ENCODE measurements at places on chromosomes 7 and 10. TPM values are rescaled to one million over a fixed set of nuclear protein-coding genes. Genes with fewer than 3 reads are reported as not detected.
A peak's percentile ranks its signal among the peaks of the same experiment; 100 is the strongest.

DNA sequence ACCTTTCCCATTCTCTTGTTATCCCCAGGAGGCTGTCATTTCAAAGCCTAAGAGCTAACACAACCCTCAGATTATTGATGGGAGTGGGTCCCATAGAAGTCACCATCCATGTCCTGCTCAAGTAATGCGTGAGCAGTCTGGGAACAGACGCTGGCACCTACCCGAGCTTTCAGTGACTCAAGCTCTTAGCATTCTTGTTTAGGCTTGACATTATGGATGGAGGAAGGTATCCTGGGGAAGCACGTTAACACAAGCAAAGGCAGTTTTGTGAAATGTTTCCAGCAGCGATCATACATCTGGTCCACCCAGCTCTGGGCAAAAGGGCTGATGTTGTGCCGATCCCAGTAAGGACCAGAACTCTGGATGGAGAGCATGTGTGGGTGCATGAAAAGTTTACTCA lies 30.0 kb upstream of the AUTS2 start:
- DNase-seq, result no peak

The ODAD2 gene
- 6.7 TPM for total RNA-seq

DNA sequence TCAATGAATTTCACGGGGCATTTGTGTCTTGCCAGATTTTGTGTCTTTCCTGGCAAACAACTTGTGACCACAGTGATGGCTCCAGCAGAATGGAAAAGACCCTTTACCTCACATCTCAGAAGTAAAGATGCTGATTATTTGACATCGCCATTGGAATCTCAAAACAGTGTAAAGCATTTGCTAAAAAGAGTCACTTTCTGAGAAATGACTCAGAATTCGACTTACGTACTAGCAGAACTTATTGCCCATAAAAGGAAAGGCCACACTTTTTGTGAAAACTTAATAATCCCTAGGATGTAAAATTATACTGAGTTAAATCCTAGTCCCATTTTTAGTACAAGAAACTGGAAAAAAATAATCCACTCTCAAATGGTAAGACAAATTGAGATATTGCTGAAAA lies 35.9 kb upstream of the PRKCQ start:
- no peak for DNase-seq

The ACSM6 gene
- not detected for total RNA-seq

The ORAI2 gene
- total RNA-seq, result 13.3 TPM

DNA sequence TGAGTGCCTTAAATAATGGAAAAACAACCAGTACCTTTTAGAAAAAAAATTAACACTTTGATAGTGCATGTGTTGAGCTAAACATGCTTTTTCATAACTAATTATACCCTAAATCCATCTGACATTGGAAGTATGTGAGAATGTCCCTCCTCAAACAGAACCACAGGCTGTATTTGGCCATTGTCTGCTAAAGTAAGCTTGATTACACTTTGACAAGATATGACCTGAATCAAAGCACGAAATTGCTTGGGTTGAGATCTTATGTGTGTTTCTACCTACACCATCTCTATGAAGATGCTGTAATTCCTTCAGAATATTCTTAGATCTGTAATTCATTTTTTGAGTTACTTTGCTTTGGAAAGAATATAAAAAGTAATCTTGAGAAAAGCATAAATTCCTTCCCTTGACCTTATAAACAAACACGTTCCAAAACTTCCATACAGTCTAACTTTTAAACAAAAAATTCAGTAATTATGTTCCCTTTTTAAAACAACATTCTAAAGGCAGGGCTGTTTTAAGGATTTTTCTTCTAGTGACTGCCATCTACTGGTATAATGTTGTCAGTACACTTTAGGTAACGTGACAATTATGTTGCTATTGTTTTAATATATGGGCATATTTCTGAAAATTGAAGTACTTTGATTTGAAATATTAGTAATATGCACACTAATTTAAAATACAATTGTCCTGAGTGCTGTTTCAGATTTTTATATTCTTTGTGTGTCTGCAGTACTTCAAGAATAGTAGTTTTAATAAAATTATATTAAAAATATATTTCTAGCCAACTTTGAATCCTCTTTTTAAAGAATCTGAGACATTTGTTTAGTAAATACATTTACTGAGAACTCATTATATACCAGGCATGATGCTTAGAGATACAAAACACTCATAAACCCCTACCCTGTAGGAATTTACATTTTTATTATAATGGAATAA lies 20.9 kb downstream of the CD36 start:
- DNase-seq, result peak; percentile 1

- DNase-seq, result peak; percentile 60
These were observed 584.0 kb upstream of the MKI67 start for GRCh38 chr10:128710098-128710797.
